Naive B cell (primary cell): ENCODE measurements at places on chromosomes 12 and 14.
A peak's percentile ranks its signal among the peaks of the same experiment; 100 is the strongest.

GRCh38 chr12:85849344-85849743 lies 13.1 kb upstream of the RASSF9 start:
- DNase-seq, result no peak

- DNase-seq, result no peak
Observed at GRCh38 chr14:95979339-95980042, 59.7 kb upstream of the C14orf132 start.

GRCh38 chr14:39694341-39694740 lies 262.1 kb upstream of the FBXO33 start:
- no peak for DNase-seq

DNA sequence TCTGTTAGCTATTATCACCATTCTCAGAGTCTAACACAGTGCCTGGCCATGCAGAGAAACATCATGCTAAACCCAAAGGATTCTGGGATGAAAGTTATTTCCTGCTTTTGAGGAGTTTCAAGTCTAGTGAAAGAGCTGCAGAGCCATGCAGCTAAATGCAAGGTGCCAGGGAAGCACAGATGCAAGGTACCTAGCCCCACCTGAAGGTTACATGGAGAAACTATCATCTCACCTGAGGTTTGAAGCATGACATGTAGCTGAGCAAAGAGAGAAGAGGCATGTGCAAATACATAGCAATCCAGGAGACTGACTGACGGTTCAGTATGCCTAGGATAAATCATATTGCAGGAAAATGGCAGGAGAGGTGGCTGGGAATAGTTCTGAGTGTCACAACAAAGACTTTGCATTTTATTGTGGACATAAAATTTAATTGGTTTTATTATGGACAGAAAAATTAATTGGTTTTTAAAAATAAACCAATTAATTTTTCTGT lies 170.4 kb downstream of the PRKD1 start:
- no peak for DNase-seq

DNA sequence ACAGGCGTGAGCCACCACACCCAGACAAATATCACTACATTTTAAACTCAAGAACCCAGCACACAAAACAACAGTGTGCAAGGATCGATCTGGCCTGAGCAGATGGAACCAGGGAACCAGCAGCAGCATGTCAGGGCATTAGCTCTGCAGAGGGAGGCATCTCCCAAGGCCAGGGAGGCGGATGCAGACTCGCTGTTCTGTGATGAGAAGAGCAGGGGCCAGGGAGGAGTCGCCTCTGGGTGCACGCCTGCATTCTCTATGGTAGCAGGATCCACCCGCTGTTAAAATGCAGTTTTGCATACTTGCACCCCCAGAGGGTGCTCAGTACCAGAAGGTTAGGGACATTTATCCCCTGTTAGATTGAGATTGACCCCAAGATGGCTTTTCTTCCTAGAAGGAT lies 17.9 kb downstream of the PGAM5 start:
- no peak for DNase-seq

DNA sequence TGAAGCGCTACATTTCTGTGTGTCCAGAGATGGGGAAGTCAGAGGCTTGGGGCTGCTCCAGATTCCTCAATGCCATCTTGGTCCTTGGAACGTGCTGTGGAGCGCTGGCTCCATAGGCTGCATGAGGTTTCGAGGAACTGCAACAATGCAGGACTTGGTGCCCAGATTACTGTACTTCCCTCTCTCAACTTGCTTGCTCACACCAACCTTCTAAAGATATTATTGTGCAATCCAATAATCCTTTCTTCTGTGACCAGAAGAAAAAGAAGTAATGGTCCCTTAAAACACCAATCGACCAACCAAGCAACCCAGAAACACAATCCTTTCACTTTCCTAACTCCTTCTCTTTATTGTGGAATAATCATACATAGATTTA lies 3.7 kb downstream of the PRICKLE1 start:
- no peak for DNase-seq

DNA sequence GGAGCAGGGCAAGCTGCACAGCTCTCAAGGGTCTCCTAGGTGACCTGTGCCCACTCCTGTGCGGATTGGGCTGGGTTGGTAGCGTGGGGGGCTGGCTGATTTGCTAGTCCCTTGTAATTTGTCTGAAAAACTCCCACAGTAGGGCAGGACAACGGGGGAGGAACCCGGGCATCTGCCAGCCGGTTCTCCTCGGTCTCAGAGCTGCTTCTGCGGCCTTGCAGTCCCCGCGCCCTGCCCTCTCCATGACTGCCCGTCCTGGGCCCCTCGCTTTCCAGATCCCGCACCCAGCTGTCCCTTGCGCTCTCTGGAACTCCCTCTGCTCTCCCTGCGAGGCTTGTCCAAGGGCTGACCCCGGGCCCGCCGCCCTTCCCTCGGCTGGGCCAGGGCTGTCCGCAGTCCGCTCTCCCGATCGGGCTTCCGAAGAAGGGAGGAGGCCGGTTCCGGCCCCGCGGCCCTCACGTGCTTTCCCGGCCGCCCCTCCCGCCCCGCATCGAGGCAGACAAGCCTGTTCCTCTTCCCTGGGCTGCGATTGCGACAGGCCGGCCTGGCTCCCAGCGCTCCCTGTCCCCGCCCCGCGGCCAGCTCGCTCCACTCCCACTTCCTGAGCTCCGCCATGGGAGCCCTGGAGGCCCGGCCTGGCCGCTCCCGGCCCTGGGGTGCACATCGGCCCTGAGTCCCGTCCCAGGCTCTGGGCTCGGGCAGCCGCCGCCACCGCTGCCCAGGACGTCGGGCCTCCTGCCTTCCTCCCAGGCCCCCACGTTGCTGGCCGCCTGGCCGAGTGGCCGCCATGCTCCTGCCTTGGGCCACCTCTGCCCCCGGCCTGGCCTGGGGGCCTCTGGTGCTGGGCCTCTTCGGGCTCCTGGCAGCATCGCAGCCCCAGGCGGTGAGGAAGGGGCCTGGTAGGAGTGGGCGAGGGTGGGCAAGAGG lies at the start of gene LTBR:
LTBR (plus strand) TSS at position 591 of the 927 bp plus-strand sequence; CDS start at position 788, 197 bp downstream.
- DNase-seq, result no peak

DNA sequence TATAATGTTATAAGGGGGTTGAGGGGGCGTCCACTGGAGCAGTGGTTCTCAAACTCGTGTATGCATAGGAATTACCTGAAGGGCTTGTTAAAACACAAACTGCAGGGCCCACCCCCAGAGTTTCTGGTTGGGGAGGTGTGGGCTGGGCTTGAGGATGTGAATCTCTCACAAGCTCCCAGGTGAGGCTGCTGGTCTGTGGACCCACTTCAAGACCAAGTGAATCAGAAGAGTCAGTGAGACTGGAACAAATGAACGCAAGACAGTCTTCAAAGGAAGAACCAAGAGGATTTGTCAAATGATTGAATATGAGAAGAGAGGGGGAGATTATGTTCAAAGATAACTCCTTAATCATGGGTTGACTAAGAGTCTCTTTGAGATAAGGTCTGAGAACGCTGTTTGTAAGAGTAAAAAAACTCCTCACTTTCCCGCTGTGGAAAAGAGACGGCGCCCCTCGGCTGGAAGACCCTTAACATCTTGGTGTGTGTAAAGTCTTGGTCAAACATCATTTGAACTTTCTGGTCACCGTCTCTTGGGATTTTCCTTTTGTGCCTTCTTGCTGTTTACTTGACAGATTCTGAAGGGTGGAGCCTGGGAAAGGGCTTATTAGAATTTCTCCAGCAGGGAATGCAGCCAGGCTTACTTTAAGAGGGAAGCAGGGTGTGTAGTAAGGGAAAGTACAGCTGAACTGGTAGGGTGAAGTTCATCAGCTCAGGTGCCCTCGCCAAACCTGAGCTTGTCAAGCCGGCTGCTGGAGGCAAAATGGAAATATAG lies 5.3 kb upstream of the FOXN3 start:
- DNase-seq, result no peak

- no peak for DNase-seq
Observed at GRCh38 chr12:124814741-124815613, 48.7 kb downstream of the SCARB1 start.

DNA sequence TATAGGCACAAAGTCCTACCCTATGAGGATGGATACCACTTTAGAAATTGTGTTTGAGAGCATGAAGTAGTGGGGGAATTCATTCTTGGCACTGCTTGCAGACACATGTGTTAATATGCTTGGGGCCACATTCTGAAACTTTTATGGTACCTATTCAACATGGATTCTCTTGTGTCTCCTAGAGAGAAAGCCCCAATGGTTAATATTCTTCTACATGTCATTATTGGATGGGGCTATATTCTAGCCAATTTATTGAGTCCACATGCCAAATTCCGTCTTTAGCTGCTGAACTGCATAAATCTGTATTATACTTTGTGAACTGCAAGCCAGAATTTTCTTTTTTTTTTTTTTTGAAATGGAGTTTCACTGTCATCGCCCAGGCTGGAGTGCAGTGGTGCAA lies 140.0 kb downstream of the KICS2 start:
- DNase-seq, result no peak

GRCh38 chr12:49707128-49707811 lies at the start of gene FMNL3:
FMNL3 (minus strand) TSS chr12:49707405; CDS start chr12:49707180, 225 bp downstream.
- peak; percentile 99 for DNase-seq

- DNase-seq, result no peak
Observed at GRCh38 chr14:84785996-84786395, 743.9 kb upstream of the FLRT2 start.

DNA sequence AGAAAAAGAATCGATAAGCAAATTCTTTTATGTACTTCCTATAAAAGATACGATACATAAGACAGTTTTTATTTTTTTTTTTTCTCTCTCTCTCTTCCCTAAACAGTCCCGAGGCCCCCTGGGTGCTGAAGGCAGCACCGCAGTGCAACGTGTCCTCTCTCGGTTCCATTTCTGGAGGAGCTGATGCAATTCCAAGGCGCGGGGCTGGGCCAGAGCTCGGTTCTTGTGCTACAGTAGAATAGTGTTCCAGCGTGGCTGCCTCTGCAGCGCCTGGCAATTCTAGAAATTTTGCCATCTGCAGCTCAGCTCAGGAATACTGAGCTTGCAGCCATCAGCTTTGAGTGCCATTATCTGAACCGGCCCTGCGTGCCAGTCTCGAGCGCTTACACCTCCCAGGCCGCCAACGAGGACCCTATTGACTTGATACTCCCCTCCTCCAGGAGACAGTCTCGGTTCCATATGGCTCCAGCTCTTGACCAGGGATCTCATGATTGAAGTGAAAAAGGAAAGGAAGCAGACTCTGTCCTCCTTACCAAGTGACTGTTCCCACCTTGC lies 630 bp downstream of the ALDH1L2 start:
- no peak for DNase-seq

DNA sequence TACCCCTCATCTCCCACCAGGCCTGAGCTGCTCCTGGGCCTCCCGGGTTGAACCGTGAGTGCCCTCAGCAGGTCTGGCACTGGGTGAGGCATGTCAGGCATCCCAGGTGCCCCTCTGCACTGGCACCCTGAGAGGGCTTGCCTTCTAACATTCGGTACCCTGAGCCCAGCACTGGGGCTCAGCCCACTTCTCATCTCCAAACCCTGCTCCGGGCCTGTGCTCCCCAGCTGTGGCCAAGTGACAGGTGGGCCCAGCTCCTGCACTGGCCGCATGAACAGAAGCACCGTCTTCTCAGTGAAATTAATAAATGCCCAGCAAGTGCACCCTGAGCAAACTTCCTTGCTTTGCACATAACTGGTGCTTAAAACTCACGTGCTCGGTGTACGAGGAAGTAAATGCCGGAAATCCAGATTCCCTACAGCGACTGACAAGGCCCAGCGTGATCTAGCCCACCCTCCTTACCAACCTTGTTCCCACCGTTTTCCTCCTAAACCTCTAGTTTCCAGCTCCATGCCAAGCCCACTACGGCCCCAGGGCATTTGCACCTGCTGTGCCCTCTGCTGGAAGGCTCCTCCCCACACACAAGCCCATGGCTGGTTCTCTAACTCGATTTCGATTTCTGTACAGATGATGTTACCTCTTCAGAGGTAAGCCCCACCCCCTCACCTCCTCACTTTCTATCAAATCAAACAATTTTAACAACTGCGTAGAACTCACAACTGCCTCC lies 115.2 kb upstream of the NCOR2 start:
- DNase-seq, result no peak

DNA sequence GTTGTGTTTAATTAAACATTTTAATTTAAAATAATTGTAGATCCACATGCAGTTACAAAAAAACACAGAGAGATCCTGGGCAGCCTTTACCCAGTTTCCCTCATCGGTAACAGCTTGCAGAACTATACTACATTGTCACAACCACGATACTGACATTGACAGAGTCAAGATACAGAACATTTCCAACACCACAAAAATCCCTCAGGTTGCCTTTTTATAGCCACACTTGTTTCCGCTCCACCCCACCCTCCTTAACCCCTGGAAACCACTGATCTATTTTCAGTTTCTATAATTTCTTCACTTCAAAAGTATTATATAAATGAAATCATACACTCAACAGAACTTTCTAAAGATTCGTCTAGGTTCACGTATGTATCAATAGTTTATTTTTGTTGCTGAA lies 458.8 kb upstream of the SOX5 start:
- DNase-seq, result no peak

DNA sequence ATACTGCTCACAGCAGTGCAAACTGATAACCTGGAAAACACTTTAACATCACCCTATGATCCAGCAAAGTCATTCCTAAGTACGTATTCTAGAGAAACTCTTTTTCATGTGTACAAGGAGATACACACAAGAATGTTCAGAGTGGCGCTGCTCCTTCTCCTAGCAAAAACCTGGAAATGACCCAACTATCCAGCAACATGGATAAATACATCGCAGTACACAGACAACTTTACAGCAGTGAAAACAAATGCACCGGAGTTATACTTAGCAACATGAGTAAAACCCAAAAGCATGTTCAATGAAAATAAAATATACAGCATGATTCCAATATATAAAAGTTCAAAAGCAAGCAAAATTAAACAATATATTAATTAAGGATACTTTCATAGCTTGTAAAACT lies 18.7 kb downstream of the SART3 start:
- DNase-seq, result no peak

DNA sequence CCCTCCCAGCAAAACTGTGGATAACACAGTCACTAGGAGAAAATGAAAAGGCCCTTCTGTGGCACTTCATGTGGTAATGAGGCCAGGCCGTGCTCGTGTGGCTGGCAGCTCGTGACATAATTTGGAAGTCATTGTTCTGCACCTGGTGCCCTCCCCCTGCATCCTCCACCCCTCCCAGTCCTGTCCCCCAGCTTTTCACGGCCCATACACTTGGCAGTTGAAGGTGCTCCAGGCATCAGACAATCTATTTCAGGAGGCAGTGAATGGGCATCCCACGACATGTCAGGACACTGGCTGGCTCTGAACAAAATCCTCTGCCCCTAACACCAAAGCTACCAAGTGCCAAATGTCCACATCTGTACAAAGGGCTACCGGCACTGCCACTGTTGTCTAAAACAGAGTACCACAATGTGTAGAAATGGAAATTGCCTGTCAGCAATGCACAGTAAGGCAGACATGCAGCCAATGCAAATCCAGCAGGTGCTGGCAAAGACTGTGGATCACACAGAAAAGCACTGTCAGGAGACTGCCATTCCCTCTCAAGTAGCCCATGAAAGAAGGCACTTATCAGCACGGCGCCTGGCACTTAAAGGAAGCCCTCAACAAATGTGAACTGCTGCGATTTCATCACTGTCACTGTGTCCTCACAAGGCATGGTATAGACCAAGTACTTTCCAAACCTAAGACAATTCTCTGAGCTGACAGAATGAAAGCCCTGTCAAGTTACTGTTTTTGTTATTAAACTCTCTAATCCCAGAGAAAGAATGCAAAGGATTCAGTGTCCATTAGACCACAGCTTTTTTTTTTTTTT lies 39.1 kb downstream of the CORO1C start:
- DNase-seq, result no peak
